Hepatocyte (in vitro differentiated cells): ENCODE measurements at places on chromosomes 4 and X. TPM values are rescaled to one million over a fixed set of nuclear protein-coding genes. Genes with fewer than 3 reads are reported as not detected.

Gene NDNF
- 27.5 and 30.5 TPM in 2 replicates for total RNA-seq

Gene TASL
- 0.30 TPM in 1 of 2 replicates, not detected in the other for total RNA-seq

Gene PAGE2
- total RNA-seq: not detected in 2 replicates

Gene APELA
- total RNA-seq: 1.5 and 1.6 TPM in 2 replicates

Gene DGAT2L6
- total RNA-seq: not detected in 2 replicates

Gene ARAF
- 29.8 and 44.0 TPM in 2 replicates for total RNA-seq
